ENCODE measurements at places on chromosomes 3 and 15.

DNA sequence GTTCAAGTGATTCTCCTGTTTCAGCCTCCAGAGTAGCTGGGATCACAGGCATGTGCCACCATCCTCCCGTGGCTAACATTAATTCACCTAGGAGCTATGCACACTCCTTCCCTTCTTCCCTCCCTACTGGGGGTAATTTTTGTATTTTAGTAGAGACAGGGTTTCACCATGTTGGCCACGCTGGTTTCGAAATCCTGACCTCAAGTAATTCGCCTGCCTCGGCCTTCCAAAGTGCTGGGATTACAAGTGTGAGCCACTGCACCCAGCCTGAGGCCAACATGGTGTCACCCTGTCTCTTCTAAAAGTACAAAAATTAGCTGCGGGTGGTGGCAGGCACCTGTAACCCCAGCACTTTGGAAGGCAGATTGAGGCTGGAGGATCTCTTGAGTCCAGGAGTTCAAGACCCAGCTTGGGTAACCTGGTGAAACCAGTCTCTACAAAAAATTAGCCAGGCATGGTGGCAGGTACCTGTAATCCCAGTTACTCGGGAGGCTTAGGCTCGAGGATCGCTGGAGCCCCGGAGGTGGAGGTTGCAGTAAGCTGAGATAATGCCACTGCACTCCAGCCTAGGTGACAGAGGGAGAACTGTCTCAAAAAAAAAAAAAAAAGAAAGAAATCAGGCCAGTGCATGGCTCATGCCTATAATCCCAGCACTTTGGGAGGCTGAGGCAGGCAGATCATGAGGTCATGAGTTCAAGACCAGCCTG is 6.1 kb downstream of the RNU5B-1 start:
- no peak for DNase-seq

- no peak for DNase-seq
Measured at GRCh38 chr3:109284071-109284470, 32.2 kb downstream of the DPPA2 start.

GRCh38 chr15:94480289-94480834 is 249.0 kb downstream of the MCTP2 start:
- no peak for DNase-seq

GRCh38 chr3:145294572-145294971 is 866.4 kb downstream of the PLOD2 start:
- no peak for DNase-seq

- DNase-seq: no peak
Measured at GRCh38 chr15:48929661-48930060, 34.1 kb downstream of the SHC4 start.
